EH (cell line): ENCODE measurements at places on chromosomes 5 and 9.

GRCh38 chr9:109017493-109017892 lies 4.2 kb upstream of the CTNNAL1 start:
- DNase-seq = no peak

- no peak for DNase-seq
These were observed 265.8 kb downstream of the ADAMTSL1 start for GRCh38 chr9:18739641-18740318.

GRCh38 chr9:99006511-99006910 lies 62.8 kb downstream of the COL15A1 start:
- no peak for DNase-seq

- DNase-seq = no peak
These were observed 21.0 kb downstream of the TSC1 start for GRCh38 chr9:132923346-132923902.

GRCh38 chr5:15646371-15646770 lies 146.4 kb downstream of the FBXL7 start:
- peak; percentile 10 for DNase-seq

GRCh38 chr9:72132052-72132451 lies 17.2 kb upstream of the GDA start:
- no peak for DNase-seq

DNA sequence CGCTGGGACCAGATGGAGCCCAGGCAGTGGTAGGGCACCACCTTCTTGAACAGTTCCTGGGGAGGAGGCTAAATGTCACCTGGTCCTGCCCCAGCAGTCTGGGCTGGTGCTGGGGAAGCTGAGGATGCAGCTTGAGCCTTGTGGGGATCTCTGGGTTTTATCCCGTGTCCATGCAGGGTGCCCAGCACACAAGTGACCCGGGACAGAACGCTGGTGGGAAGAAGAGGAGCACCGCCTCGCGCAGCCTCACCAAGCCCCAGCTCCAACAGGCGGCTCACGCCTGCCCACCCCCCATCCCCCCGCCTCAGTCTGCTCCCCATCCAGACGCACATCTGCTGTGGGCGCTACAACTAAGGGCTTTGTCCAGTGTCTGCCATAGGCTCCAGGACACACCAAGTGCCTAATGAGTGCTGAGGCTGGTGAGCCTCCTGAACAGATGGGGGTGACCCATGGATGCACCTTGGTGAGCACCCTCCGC lies 13.8 kb downstream of the RALGDS start:
- DNase-seq = no peak

DNA sequence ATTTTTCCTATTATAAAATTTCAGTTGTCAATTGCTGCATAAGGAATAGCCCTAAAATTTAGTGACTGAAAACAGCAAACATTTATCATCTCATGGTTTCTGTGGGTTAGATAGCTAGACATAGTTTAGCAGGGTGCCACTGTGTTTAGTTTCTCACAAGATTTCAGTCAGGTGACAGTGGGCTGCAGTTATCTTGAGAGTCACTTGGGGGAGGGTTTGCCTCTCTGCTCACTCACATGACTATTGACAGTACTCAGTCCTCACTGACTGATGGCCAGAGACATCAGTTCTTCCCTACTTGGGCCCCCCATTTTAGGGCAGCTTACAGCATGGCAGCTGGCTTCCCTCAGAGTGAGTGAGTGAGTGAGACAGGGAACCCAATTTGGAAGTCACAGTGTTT lies 42.0 kb downstream of the PBX3 start:
- no peak for DNase-seq

GRCh38 chr9:34876096-34876495 lies 82.0 kb upstream of the PHF24 start:
- DNase-seq = no peak

- DNase-seq = no peak
These were observed 121.9 kb downstream of the PHF2 start for GRCh38 chr9:93698140-93698908.

DNA sequence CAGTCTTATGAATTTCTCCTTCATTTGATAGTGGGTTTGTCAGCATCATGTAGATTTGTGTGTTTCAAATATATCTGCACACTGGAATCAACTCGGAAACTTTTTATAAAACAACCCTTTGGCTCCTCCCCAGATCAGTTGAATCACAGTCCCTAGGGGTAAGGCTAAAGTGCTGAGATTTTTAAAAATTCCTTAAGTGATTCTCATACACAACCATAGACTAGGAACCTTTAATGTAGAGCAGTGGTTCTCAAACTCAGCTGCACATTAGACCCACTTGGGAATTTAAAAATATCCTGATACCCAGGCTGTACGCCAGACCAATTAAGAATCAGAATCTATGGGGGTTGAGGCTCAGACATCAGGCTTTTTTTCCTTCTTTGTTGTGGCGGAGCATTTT lies 17.5 kb upstream of the JAK2 start:
- DNase-seq = peak; percentile 54

DNA sequence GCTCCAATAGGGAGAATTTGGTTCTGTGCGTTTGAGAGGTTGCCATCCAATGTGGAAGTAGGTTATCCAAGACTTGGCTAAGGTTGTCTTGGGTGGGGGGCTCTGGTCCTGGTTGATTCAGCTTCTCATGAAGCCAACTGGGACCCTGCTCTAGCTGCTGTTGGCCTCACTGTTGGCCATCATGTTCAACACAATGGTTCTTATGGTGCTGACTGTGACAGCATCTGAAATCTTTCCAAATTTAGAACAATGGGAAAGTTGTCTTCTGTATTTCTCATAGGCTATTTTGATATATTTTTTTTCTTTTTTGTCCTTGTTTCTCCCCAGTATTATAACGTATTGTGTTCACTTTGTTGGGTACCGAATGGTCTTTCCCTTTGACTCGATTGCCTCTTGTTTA lies 71.9 kb downstream of the GDNF start:
- no peak for DNase-seq

DNA sequence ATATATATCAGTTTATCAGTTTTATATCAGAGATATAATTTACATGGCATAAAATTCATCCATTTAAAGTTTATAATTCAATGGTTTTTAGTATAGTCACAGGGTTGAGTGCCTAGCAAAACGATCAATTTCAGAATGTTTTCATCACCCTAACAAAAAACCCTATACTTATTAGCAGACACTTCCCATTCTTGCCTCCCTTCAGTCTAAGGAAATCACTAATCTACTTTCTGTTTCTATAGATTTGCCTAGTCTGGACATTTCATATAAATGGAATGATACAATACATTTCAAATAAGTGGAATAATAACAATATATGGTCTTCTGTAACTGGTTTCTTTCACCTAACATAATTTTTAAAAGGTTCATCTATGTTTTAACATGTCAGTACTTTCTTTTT lies 9.6 kb upstream of the LNPEP start:
- no peak for DNase-seq
